ENCODE measurements at places on chromosomes 3 and 15.

DNA sequence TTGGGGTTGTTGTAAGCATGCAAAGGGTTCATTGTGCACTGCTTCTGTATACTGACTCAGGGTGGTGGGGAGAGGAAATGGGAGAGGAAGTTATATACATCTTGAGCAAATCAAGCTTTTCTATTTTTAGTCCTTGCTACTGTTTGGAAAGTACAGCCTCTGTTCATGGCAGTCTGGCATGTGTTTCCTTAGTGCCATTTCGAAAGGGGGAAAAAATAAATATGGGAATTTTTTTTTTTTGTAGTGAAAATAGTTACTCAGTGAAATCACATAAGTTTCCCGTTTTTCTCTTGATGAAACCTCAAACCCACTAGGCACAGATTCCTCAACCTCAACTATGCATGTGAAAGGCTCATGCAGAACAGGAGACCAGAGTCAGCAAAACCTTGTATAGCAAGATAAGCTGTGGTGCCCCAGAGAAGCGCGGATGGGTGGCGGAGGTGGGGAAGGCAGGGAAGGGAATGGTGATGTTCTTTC is 353.3 kb downstream of the LPP start:
- no peak for DNase-seq

GRCh38 chr15:67187351-67187854 is 67.1 kb downstream of the AAGAB start:
- DNase-seq: no peak

- peak; percentile 9 for DNase-seq
Observed at GRCh38 chr15:85689729-85690128, 105.0 kb downstream of the KLHL25 start.

DNA sequence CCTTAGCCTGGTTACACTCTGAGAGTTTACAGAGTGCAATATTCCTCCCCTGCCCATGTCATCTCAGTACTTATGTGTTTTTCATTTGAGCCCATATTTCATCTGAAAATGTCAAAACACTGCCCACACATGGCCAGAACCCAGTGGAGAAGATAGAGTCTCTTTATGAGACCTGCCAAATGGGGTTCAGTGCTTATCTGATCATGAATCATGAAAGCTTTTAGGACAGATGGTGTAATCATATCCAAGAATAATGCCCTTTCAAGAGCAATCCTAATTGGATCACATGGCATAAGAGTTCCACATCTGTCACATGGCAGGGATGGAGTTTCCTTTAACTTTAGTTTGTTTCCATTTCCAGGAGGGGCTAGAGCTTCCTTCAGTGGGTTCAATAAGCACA is 77.2 kb upstream of the AGBL1 start:
- no peak for DNase-seq

DNA sequence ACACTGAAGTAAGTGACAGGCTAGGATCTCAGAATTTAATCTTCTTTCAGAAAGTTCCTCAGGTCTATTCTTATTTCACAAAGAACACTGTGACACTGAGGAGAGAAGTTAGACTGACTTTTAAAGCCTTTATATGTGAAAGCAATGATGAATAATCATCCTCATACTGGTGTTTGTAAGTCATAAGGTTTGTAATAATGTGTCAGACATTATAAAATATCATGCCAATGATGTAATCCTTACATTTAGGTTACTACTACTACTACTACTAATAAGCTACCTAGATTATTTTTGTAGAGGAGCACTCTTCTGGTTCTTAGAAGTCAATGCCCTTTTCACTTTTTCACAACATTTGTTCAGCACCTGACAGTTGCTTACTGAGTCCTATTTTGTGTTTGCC is 33.4 kb downstream of the FANCD2OS start:
- DNase-seq: no peak

All from C1 segment of cervical spinal cord (tissue), 14 donors.